ENCODE measurements at places on chromosomes 3 and 15.

DNA sequence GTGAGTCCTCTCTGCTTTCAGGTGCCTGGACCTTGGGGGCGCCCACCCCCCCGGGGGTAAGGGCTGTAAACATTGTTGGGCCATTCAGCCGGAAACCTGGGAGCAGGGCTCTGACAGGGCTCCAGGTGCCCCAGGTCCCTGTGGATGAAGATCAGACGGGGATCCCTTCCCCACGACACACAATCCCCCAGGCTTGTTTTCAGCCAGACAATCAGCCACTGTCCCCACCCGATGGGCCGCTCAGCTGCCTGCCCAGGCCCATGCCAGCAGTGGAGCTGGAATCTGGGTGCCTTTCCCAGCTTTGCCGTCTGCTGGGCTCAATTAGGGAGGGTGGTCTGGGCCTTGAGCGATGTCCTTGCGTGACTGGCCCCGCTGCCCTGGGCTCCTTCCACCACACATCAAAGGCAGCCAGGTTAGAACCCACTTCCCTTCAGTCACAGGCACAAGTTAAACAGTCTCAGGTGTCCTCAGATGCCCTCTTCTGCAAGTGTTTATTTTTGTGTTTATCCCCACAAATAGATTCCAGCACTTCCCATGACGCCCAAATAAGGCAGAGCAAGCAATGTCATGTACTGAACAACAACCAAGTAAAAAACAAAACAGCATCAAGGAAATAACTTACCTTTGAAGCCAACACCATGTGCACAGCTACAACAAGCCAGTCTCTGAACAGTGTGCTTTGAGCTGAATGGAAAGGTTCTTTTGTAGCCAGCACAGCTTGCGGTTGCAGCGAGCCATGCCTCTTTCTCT is 77.0 kb upstream of the ALDH1A3 start:
- no peak for DNase-seq

- no peak for DNase-seq
These were observed at the start of gene CACNA1D for GRCh38 chr3:53493963-53494791. TSS of gene CACNA1D (plus strand) at chr3:53494611. CDS start at chr3:53495167, 556 bp downstream.

DNA sequence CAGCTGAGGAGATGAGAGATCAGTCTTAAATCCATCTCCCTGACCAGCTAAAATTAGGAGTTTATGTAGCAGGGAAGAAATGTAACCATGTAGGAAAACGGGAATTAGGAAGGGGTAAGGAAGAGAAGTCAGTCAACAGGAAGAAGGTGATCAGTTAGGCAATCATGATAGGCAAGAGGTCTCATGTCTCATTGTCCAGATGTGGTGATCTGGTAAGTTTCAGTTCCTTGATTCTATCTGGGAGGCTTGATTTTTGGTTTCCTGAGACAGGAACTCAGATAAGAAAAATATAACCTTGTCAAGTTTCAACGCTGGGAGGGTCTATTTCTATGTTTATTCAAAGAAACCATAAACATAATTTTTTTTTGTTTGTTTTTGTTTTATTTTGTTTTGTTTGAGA is 40.3 kb upstream of the TBC1D5 start:
- DNase-seq: no peak

- DNase-seq: no peak
These were observed 44.3 kb downstream of the PTPRG start for GRCh38 chr3:61605589-61606175.

- no peak for DNase-seq
These were observed 69.5 kb downstream of the TIPARP start for GRCh38 chr3:156743859-156744258.

GRCh38 chr3:127037418-127037841 is 54.5 kb downstream of the PLXNA1 start:
- no peak for DNase-seq

DNA sequence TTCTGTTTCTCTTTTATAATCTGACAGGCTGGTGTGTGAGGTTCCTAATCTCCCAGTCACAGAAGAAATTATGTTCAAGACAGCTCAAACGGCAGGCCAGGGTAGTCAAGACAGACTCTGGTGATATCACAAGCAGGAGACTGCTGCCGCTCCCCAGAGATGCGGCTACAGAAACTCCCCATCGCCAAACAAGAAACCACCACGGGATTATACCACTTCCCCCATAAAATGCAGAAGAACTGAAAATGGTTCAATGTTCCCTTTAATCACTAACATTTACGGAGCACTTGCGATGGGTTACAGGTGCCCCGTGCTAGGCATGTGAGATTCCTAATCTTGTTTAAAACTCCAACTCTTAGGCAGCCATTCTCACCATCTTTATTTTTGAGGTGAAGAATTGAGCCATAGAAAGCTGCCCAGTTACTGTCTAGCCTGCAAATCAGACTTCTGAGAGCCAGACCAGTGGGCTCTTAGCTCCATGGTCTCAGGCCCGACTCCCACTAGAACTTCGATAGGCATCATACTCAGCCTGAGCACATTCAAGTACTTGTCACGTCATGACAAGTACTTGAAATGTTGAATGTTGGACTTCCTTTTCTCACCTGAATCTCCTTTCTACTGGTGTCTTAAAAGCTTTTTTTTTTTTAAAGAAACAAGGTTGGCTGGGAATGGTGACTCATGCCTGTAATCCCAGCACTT is 58.4 kb downstream of the TBC1D2B start:
- DNase-seq: peak; percentile 31

DNA sequence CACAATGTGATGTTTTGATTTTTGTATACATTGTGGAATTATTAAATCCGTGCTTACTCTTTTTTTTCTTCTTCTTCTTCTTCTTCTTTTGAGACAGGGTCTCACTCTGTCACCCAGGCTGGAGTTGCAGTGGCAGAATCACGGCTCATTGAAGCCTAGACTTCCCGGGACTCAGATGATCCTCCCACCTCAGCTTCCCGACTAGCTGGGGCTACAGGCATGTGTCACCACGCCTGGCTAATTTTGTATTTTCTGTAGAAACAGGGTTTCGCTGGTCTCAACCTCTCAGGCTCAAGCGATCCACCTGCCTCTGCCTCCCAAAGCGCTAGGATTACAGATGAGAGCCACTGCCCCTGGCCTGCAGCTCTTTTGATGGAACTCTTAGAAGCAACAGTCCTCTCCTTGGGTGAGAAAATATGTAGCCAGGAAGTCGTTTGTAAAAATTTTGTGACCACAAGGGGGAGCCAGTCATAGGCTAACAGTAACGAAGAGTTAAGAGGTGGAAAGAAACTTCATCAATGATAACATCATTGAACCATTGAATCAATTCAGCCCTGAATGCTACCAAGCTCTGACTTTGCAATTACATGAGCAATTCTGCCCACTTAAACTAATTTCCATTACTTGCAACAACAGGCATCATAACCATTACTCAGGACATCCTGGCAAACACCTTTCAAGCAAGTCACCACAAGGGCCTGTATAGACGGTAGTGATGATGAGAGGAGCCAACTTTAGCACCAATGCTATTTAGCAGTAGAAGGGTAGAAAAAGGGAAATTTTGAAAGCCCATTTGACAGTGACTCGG is 16.7 kb upstream of the CMTM7 start:
- peak; percentile 88 for DNase-seq

DNA sequence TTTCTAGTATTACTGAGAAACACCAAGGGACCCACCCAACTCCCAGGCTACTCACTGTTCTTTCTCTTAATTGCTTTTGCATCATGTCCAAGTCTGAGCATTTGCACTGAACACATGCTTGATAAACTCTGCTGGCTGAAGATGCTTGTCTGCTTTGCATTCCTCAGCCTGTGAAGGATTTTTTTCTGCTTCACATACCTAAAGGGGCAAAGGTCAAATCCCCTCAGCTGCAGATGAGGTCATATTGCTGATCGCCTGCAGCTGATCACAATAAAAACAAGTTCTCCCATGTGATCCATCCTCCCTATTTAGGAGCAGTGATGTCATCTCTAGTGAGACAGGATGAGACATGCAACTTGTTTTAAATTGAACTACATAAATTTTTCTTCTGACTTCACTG is 84.6 kb upstream of the DCBLD2 start:
- no peak for DNase-seq

- no peak for DNase-seq
These were observed 25.4 kb downstream of the PXK start for GRCh38 chr3:58358092-58358491.

DNA sequence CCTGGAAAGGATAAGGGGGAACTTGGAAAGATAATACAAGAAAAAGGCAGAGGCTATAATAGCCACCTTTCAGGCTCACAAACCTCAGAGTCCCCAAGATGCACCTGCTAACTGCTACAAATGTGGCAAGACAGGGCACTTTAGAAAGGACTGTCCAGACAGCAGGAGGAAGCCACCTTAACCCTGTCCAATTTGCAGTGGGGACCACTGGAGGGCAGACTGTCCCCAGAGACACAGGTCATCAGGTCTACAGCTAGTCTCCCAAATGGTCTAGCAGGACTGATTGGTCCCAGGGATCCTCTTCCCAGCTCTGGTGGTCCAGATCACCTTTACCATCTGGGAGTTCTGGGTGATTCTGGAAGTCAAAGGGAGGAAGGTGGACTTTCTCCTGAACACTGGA is 882.5 kb upstream of the GBE1 start:
- DNase-seq: no peak

- no peak for DNase-seq
These were observed 255.0 kb upstream of the ROPN1 start for GRCh38 chr3:124246949-124247348.

- DNase-seq: no peak
These were observed 289.0 kb upstream of the AGTR1 start for GRCh38 chr3:148408667-148409066.

DNA sequence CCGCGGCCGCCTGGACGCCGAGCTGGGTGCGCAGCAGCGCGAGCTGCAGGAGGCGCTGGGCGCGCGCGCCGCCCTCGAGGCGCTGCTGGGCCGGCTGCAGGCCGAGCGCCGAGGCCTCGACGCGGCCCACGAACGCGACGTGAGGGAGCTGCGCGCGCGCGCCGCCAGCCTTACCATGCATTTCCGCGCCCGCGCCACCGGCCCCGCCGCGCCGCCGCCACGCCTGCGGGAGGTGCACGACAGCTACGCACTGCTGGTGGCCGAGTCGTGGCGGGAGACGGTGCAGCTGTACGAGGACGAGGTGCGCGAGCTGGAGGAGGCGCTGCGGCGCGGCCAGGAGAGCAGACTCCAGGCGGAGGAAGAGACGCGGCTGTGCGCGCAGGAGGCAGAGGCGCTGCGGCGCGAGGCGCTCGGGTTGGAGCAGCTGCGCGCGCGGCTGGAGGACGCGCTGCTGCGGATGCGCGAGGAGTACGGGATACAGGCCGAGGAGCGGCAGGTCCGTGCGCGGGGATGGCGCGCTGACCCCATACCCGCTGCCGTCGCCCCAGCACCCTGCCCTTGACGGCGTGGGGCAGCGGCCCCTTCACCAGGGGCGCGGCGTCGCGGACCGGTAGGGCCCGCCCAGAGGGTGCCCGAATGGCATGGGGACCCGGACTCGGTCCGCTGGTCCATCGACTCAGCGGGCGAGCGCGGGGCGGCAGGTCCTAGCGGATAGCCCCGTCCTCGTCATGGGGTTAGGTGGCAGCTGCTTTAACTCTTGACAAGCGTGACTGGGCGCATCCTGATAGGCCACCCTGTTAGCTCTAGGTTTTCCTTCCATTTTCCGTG is 848 bp downstream of the SYNM start:
- DNase-seq: peak; percentile 40

DNA sequence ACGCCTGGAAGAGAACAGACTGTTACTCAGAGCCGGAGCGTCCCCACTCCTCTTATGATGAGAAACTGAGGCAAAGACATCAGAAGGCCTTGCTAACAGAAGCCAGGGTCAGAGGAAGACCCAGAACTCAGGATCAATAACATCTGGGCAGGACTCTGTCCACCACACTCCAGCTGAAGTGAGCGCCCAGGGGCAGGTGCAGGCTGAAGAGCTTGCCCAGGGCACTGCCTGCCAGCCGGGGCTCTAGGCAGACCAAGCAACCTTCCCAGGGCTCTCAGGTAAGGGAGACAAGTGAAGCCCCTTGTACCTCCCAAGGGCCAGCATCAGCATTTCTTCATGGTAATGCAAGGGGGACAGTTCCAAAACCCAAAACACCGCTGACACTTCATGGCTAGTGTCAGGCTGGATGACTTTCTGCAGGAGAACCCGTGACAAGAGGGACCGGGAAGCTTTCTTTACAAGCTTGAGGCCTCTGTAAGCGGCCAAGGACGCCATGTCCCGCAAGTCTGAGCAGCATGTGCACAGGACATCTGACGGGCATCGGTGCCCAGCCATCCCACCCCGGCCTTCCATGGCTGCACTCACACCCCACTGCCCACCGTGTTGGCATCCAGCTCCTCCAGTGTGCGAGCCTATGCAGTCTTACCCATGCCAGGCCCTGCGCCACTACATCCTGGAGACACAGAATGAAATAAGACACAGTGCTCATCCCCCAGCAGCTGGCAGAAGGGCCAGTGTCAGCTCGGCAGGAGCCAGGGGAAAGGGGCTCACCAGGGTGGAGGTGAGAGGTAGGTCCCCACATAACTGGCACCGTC is 14.1 kb downstream of the XXYLT1 start:
- DNase-seq: no peak

GRCh38 chr3:140336465-140336864 is 341.4 kb upstream of the TRIM42 start:
- no peak for DNase-seq

GRCh38 chr3:32288819-32289218 is 50.3 kb downstream of the CMTM8 start:
- DNase-seq: peak; percentile 65

- DNase-seq: no peak
These were observed 1.7 kb downstream of the LRRC3B start for GRCh38 chr3:26624209-26624765.

- DNase-seq: no peak
These were observed 363.4 kb upstream of the LRRC3B start for GRCh38 chr3:26259176-26259575.

GRCh38 chr15:94206463-94207167 is 24.7 kb upstream of the MCTP2 start:
- DNase-seq: peak; percentile 22

GRCh38 chr3:124833710-124834332 is 53.3 kb downstream of the ITGB5 start:
- DNase-seq: no peak

All from CD4-positive, alpha-beta T cell treated with Interleukin-10 for 1 hour (primary cell).